ENCODE measurements at places on chromosomes 16 and 17. TPM values are rescaled to one million over a fixed set of nuclear protein-coding genes. Genes with fewer than 3 reads are reported as not detected.

Gene LRRC37A2
- 12.2 TPM for total RNA-seq

Gene GRIN2A
- total RNA-seq: 5.1 TPM

Gene PRCD
- total RNA-seq: 0.38 TPM

Gene OSGIN1
- total RNA-seq: 1.6 TPM

Gene CSH1
- total RNA-seq: not detected

Gene KRT40
- not detected for total RNA-seq

Gene FOXL1
- total RNA-seq: 0.12 TPM

Gene TEKT1
- not detected for total RNA-seq

Gene CCL16
- not detected for total RNA-seq

Gene SPECC1
- total RNA-seq: 101 TPM

Data from GM23338 (cell line).